ENCODE measurements at places on chromosomes 7 and 10.

GRCh38 chr10:115957012-115957399 lies 316.0 kb downstream of the GFRA1 start:
- no peaks in the 10 kb centered on the region for H3K4me1 ChIP-seq
- no peak overlapping the region for H3K4me3 ChIP-seq
- no peaks in the 10 kb centered on the region for H3K27me3 ChIP-seq
- DNase-seq, result no peak
- H3K36me3 ChIP-seq, result no peaks in the 10 kb centered on the region
- H3K27ac ChIP-seq, result no peak overlapping the region

DNA sequence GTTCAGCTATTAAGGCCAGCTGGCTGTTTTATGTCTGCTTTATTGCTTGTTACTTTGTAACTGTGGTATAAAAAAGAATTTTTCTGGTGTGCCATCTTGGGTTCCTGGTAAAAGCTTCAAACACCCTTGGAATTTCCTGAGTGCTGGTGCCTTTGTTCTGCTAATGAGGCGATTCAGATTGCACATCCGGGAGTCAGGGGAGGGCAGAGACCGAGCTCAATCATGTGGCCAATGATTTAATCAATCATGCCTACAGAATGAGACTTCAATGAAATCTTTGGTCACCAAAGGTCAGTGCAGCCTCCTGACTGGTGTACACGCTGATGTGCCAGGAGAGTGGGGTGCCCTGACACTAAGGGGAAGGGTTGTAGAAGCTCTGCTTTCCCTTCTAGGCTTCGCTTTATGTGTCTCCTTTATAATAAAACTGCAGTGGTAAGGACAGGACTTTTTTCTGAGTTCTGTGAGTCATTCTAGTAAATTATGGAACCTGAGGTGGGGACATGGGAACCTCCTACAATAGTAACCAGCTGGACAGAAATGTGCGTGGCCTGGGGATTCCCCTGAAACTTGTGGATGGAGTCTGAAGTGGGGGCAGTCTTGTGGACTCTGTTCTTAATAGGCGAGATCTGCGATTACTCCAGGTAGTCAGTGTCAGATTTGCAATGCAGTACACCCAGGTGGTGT lies 69.4 kb upstream of the OGDHL start:
- DNase-seq, result no peak
- H3K4me3 ChIP-seq, result no peak overlapping the region
- H3K4me1 ChIP-seq, result no peaks in the 10 kb centered on the region
- no peak overlapping the region for H3K27ac ChIP-seq
- no peaks in the 10 kb centered on the region for H3K36me3 ChIP-seq
- no peaks in the 10 kb centered on the region for H3K27me3 ChIP-seq

DNA sequence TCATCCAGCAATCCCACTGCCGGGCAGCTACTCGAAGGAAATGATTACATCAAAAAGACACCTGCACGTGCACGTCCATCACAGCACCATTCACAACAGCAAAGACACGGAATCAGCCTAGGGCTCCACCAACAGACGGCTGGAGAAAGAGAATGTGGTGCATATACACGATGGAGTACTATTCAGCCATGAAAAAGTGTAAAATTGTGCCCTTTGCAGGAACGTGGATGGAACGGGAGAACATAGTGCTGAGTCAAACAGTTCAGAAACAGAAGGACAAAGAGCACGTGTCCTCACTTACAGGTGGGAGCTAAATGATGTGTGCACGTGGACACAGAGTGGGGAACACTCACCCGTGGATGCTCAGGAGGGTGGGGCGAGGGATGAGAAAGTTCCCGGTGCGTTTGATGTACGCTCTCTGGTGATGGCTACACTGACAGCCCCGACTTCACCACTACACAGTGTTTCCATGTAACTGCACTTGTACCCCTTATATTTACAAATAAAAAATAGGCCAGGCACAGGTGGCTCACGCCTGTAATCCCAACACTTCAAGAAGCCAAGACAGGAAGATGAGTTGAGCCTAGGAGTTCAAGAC lies 92.0 kb downstream of the PDGFA start:
- H3K27me3 ChIP-seq, result no peaks in the 10 kb centered on the region
- no peak for DNase-seq

DNA sequence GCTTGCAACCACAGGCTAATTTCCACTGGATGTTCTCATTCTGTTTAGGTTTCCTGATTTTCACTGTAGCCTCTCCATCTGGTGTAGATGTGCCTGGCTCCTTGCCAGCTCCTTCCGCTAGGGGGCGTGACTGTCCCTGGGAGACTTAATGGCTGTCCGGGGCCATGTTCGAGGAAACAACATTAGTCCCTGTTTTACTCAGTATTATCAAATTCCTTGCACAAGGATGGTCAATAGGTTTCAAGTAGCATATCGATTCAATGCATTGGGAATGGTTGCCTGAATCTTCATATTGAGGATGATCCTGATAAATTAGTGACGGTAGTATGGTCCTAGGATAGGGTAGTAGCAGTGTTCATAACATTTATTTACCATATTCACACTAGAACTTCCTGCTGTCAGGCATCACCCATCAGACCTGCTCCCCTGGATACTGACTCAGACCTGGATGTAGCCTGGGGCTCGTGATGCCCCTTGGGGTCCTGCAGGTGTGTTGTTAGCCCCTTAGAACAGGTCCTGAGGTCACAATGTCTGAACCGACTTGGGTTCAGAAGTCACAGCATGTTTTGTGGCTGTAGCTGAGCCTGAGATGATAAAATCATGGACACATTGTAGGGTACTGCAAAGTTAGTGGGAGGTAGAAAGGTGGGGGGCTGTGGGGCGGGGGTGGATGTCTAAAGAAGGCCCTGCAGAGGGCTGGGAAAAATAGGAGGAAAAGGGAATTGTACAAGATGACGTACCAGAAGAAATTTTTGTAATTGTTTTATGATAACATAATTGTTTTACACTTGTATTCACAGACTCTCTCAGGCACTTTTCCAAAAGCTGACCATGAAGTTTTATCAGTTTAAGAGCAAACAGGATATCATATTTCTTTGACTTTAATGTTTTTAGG lies 8.9 kb upstream of the EXOC6 start:
- no peaks in the 10 kb centered on the region for H3K36me3 ChIP-seq
- no peak overlapping the region for H3K27ac ChIP-seq
- no peak overlapping the region for H3K4me3 ChIP-seq
- DNase-seq, result peak; percentile 37

DNA sequence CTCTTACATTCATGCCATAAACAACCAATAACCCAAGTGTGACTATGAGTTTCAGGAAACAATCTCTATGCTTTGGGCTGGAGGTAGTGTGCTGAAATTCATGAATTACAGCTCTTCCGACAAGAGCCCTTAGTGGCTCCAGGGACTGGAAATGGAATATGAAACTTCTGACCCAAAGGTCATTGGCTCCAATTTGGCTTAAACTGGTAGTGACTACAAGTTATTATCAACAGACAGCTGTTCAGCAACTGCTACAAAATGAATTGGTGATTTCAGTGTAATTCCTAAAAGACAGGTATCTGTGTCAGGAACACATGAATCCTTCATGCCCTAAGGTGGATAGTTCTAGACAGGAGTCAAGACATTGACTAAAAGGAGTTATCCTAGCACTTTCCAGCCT lies 745.4 kb downstream of the PHTF2 start:
- no peak for DNase-seq
- no peaks in the 10 kb centered on the region for H3K4me1 ChIP-seq
- no peak overlapping the region for H3K27ac ChIP-seq
- H3K36me3 ChIP-seq, result no peaks in the 10 kb centered on the region

GRCh38 chr10:105844241-105844640 lies 1203.2 kb downstream of the SORCS3 start:
- no peaks in the 10 kb centered on the region for H3K27me3 ChIP-seq
- no peak for DNase-seq
- H3K4me1 ChIP-seq, result no peaks in the 10 kb centered on the region
- no peak overlapping the region for H3K4me3 ChIP-seq
- peak overlapping the region; percentile 30 for H3K27ac ChIP-seq
- H3K36me3 ChIP-seq, result no peaks in the 10 kb centered on the region

DNA sequence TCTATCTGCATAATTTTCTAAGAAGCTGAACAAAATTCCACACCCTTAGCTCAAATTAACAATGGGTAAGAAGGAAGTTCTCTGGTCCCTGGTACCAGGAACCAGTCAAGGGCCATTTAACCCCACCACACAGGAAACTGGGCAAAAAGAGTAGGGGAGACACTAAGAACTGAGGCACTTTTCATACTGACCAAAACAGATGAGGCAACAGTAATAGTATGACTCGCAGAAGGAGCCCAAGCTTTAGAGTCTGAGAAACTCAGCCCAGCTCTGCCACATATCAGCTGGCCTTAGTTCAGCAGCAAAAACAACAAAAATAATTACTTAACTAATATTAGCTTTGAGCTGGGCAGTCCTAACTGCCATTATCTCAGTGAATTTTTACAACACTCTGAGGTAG lies 221.2 kb downstream of the FAM107B start:
- H3K27ac ChIP-seq, result no peak overlapping the region
- H3K4me3 ChIP-seq, result no peak overlapping the region
- no peaks in the 10 kb centered on the region for H3K27me3 ChIP-seq
- H3K4me1 ChIP-seq, result peaks cover 26% of the 10 kb centered on the region
- no peak for DNase-seq

- no peak overlapping the region for H3K27ac ChIP-seq
- no peaks in the 10 kb centered on the region for H3K27me3 ChIP-seq
- no peak overlapping the region for H3K4me3 ChIP-seq
- no peaks in the 10 kb centered on the region for H3K36me3 ChIP-seq
Observed at GRCh38 chr10:102101152-102101551, 19.0 kb downstream of the LDB1 start.

DNA sequence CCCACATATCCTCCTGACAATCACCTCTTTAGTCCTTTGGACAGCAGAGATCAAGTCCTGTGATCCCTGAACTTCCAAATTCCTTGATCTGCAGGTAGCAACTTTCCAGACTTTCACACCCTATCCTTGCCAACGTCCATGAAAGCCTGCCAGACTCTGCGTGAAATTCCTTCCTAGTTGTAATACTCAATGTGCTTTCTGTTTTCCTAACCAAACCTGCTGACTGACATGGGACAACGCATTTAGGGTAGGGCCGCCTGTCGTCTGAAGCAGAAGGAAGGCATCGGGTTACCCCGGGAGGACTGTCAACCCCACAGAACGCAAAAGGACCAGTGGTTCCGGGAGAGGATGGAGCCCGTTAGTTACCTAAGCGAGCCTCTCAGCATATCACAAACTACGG lies 23.9 kb downstream of the ITGA8 start:
- H3K4me1 ChIP-seq, result no peaks in the 10 kb centered on the region
- H3K4me3 ChIP-seq, result no peak overlapping the region
- no peaks in the 10 kb centered on the region for H3K27me3 ChIP-seq
- DNase-seq, result no peak

GRCh38 chr7:141525973-141526514 lies 25.2 kb upstream of the AGK start:
- H3K4me1 ChIP-seq, result no peaks in the 10 kb centered on the region
- H3K36me3 ChIP-seq, result no peaks in the 10 kb centered on the region
- no peak for DNase-seq
- H3K27ac ChIP-seq, result no peak overlapping the region
- H3K27me3 ChIP-seq, result no peaks in the 10 kb centered on the region
- H3K4me3 ChIP-seq, result no peak overlapping the region

- no peaks in the 10 kb centered on the region for H3K27me3 ChIP-seq
- no peak overlapping the region for H3K4me3 ChIP-seq
- no peak for DNase-seq
- peaks cover 17% of the 10 kb centered on the region for H3K4me1 ChIP-seq
- peak overlapping the region; percentile 43 for H3K27ac ChIP-seq
Observed at GRCh38 chr10:79047875-79048638, 20.7 kb upstream of the ZMIZ1 start.

- no peak overlapping the region for H3K27ac ChIP-seq
- H3K4me1 ChIP-seq, result no peaks in the 10 kb centered on the region
- H3K36me3 ChIP-seq, result no peaks in the 10 kb centered on the region
Observed at GRCh38 chr7:108135446-108136190, 5.5 kb upstream of the LAMB4 start.

DNA sequence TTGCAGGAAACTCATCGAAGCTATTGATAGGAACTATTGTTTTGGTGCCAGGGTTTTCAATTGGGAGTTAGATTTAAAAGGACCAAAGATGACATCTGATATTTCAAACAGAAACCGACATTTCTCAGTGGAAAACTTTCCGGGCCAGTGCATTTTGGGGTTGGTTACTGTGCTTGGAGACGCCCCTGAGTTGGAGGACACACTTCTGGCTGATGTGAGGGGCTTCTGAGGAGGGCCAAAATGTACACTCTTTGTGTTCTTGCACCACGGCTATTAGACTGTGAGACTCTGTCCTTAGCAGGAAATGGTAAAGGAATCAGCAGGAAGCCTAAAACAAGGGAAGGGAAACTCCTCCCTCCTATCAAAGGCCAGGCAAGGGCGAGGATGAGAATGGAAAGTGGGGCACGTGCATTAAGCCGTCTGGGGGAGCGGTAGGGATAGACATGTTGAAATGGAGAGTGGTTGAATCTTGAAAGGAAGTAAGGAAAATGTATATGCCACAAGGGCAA lies 1.8 kb upstream of the SRGN start:
- H3K27me3 ChIP-seq, result no peaks in the 10 kb centered on the region
- DNase-seq, result no peak
- H3K36me3 ChIP-seq, result no peaks in the 10 kb centered on the region
- H3K4me1 ChIP-seq, result no peaks in the 10 kb centered on the region

DNA sequence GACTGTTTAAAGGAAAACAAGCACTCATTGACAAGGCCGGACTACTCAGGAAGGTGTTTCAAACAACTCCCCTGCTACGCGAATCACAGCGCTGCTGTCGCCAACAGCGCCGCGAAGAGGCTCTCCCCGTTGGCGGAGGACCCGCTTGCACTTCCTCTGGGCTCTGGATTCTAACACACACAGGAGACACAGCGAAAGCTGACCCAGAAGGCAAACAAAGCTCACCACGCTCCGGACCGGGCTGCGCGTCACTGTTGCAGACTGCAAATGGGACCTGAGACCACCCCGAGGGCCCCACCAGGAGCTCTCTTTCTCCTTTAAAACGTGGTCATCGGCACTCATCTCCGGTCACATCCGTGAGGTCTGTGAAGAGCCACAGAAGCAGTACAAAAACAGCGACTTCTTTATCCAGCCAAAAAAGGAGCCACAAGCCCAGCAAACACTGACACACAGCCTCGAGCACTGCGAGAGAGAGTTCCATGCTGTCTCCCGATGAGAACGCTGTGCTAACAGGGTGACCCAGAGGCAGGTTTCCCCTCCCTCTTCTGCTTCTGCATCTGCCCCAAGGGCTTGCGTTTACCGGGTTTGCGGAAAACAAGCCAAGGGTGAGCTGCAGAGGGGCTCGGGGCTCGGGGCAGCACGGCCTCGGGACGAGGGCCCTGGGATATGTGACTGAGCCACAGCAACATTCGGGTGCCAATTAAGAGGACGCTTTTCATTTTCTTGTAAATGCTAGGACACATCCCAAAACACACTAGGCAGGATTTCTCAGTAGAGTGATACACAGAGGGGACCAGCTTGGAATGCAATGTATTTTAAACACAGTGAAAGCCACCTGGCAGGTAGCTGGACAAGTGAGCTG lies 41.3 kb downstream of the AMZ1 start:
- H3K4me3 ChIP-seq, result no peak overlapping the region
- H3K36me3 ChIP-seq, result peaks cover 46% of the 10 kb centered on the region
- no peak for DNase-seq
- H3K27ac ChIP-seq, result peak overlapping the region; percentile 30
- H3K4me1 ChIP-seq, result no peaks in the 10 kb centered on the region

GRCh38 chr7:128867842-128868623 lies 5.4 kb downstream of the ATP6V1F start:
- DNase-seq, result no peak
- no peak overlapping the region for H3K27ac ChIP-seq
- H3K27me3 ChIP-seq, result no peaks in the 10 kb centered on the region
- H3K4me3 ChIP-seq, result no peak overlapping the region

All from tibial nerve (tissue), 4 donors.